ENCODE measurements at places on chromosomes 3 and 15. TPM values are rescaled to one million over a fixed set of nuclear protein-coding genes. Genes with fewer than 3 reads are reported as not detected.
A peak's percentile ranks its signal among the peaks of the same experiment; 100 is the strongest.

DNA sequence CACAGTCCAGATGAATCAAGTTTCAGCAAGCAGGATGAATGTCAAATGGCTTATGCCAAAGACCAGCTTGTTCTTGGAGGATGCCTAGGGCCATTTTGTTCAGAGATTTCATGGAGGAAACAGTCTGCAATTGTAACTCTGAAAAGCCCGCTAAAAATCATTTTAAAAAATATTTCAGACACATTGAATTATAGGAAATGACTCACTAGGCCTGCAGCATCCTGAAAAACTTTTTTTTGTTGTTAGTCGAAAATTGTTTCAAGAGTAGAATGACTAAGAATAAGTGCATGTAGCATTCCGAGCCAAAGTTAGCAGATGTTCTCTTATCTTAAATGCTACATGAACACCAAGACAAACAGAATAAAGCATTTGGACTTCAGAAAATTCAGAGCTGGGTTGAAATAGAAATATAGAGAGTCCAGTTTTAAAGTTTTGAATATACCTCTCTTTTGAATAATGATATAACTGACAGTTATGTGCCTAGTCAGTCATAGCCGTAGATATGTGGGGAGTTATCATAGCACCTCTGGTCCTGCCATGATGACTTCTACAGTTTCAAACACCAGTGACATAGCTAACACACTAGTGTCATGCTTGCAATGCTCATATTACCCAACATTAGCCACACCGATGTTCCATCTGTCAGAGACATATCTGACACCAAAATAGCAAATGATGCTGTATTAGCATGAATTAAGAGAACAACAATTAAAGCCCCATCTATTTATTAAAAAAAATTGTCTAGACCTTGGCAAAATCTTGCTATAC, 1462.8 kb upstream of the GBE1 start:
- no peak for DNase-seq

GRCh38 chr3:174618368-174619080, 240.6 kb upstream of the NAALADL2 start:
- DNase-seq, result no peak

GRCh38 chr15:84606653-84607120, 5.9 kb downstream of the ZSCAN2 start:
- peak; percentile 99 for DNase-seq

DNA sequence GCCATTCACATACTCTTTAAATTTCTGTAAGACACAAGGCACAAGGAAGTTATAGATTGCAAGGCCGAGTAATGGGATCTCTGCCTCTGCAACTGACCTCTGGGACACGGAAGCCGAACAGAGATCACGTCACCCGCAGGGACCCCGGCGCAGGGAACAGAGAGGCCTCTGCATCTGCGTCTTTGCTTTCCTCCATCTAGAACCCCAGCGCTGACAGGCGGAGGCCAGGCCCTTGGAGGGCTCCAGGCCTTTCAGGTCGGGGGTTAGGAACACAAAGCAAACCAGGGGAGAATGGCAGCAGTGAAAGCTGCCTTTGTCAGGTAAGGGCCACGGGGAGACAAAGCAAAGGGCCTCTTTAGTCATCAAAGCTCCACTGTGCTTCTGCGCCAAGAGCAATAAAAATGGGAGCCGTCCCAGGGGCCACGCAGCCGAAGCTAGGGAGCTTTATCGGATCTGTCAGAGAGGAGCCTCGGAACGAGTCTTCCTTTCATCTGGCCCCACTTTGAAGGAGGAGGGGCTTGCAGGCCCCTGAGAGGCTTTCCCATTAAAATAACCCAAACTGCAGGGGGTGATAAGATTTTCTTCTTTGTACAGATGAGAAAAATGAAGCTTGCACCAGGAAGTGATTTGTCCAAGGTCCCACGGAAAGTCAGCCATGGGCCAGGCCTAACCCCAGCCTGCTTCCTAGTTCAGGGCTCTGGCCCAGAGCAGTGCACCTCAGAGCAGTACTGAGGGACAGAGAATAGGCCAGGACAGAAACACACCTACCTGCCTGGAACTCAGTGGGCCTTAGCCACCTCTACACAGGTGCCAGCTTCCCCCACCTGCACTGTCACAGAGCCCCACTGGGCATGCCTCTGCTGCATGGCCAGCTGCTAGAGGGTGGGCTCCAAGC, 84.4 kb upstream of the RAD18 start:
- DNase-seq, result no peak

DNA sequence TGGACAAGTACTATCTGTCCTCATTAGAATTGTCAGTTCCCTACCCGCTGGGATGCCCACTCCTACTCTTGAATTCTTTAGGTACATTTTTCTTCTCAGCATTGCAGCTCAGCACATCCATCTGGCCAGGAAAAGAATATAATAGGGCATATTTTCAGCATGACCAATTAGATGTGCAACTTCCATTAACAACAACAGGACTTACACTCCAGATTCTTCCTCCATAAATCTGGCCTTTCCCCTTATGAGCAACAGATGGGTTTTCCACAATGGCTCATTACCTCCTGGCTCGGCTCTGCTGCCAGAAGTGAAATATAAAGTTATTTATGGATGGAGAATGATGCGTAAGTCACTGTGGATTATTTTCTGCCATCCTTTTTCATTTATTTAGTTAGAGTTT, 443.8 kb upstream of the TGFBR2 start:
- no peak for DNase-seq

- no peak for DNase-seq
Measured at GRCh38 chr3:38773528-38773927, 42.5 kb downstream of the SCN10A start.

DNA sequence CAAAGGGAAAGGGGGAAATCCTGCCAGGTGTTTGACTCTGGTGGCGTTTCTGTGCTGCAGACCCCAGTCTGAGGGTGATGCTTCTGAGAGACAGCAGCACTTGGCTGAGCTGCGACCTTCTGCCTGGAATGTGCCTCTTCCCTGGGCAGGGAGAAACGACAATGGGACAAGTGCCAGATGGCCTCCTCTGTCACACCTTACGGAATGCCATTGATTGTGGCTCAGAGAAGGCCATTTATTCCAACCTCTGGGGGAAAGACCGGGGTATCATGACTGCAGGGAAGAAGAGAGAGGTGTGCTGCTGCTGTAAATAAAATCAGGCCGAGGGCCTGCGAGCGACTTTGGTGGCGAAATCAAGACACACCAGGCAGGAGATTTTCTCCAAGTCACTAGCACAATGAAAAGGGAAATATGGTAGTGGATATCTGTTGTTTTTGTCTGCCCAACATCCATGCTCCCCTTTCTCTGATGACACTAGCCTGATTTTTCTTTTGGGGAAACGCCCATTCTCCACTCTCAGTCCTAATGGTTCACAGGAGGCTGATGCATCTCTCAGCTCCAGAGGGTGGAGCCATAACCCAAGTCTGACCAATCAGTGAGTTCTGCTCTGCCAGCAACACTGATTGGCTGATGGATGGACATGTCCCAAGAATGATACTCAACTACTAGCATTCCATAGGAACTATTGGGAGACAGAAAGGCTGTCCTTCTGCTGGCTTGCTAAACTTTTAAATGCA, 336.1 kb downstream of the FOXP1 start:
- DNase-seq, result peak; percentile 68

DNA sequence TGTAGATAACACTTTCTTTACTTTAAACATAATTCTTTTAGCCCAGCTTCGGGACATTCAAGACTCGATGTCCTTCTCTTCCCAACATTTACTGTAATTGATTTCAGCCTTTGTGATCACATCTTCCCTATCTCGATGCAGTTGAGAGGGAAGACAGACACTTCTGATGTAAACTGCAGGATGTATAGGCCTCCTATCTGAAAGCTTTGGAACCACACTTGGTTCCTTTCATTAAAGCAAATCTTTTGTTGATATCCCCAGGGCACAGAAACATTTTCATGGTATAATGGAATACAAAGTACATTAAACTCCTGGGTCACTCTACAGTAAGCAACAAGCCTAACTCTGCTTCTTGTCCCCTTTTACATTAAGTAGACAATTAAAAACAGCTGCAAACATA, 6.4 kb downstream of the GRM7 start:
- DNase-seq, result no peak

- DNase-seq, result no peak
Measured at GRCh38 chr3:156976933-156977332, 150.8 kb downstream of the LEKR1 start.

GRCh38 chr3:160124224-160124623, 101.0 kb upstream of the C3orf80 start:
- DNase-seq, result no peak

- no peak for DNase-seq
Measured at GRCh38 chr15:70954171-70954570, 61.5 kb downstream of the LRRC49 start.

DNA sequence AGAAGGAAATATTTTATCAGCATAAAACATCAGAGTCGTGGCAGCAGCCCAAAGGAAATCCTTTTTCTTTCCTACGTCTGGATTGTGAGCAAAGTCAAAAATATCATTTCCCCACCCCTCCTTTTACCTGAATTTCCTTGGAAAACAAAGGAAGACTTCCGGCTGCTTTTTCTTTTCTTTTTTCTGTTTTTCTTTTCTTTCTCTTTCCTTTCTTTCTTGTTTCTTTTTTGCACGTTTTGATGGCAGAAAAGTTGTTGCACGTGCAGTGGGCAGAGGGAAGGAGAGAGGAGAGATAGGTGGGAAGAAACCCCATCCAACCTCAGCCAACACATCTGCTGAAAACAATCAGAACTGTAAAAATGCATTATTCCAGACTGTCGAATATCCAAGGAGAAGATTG, 544 bp upstream of the MYO1E start:
- DNase-seq, result no peak

- DNase-seq, result no peak
Measured at GRCh38 chr15:84696757-84697156, 19.2 kb downstream of the SEC11A start.

DNA sequence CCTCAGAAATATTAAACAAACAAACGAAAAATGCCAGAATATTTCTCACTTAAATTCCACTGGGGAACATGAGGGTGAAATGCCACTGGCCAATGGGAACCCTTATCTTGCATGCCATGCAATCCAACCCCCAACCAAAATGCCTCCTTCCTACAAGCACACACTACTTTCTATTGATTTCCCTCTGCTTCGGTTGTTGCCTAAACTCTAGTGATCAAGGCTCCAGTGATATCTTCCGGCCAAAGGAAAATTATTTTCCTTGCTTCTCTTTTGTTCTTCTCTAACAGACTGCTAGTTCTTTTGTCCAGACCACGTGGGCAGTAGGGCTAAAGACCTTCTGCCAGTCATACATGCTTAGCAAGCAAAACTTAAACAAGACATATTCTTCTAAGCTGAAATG, 115.7 kb downstream of the TMCC1 start:
- no peak for DNase-seq

Gene CDCP1
- 0.18 TPM for total RNA-seq

Gene CLSTN2
- total RNA-seq, result not detected

Gene TXNRD3
- 20.7 TPM for total RNA-seq

Gene GAP43
- total RNA-seq, result not detected

Gene ANKRD63
- total RNA-seq, result not detected

Gene FGF7
- not detected for total RNA-seq

Gene MCF2L2
- total RNA-seq, result not detected

All from HepG2 (cell line).